ENCODE measurements at places on chromosomes 5 and 9. TPM values are rescaled to one million over a fixed set of nuclear protein-coding genes. Genes with fewer than 3 reads are reported as not detected.

Gene CTXN3
- not detected for total RNA-seq

Gene KIF20A
- total RNA-seq = 3.2 TPM

Gene IFNA21
- not detected for total RNA-seq

Gene MARCOL
- not detected for total RNA-seq

Gene UGT3A1
- not detected for total RNA-seq

Gene PRUNE2
- total RNA-seq = 10.9 TPM

Gene TAF1L
- not detected for total RNA-seq

Gene MVB12B
- total RNA-seq = 5.5 TPM

Gene PCDHB13
- 3.6 TPM for total RNA-seq

- DNase-seq = no peak
These were observed 690.1 kb upstream of the COX7C start for GRCh38 chr5:85927632-85928031.

- DNase-seq = no peak
These were observed 133.4 kb downstream of the MRPL36 start for GRCh38 chr5:1666221-1666620.

GRCh38 chr9:75896193-75896592, 5.7 kb downstream of the PCSK5 start:
- DNase-seq = no peak

- DNase-seq = no peak
These were observed 4.3 kb upstream of the MXD3 start for GRCh38 chr5:177316005-177316404.

DNA sequence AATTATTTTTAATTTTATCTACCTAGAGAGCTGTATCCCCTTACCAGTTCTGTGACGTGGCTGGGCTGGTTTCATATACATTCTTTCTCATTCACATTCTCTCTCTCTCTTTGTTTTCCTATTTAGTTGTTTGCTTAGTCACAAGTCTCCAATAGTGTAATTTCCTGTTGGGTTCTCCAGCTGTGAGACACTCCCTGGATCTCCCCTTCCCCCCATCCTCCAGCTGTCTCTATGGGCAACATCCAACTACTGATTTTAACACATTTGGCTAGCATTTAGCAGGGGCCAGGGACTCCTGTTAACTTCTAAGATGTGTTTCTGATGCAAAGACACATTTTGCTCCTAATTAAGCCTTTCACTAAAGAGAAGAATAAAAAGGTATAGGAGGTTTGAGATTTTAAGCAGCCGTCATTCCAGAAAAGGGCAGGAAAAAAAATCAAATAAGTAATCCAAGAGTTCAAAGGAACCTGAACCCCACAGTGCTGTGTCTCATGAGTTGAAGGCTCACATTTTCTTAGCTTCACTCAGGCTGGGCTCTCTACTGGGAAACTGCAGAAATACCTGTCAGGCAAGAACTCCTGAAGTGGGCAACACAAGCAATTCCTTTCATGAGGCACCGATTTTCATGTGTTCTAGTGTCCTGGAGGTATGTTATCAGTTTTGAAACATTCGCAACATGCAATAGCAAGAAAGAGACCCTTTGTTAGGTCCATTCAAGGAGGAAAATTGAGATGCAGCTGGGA, 198.7 kb upstream of the C9orf72 start:
- DNase-seq = no peak

- no peak for DNase-seq
These were observed 11.1 kb downstream of the IL33 start for GRCh38 chr9:6226696-6227095.

DNA sequence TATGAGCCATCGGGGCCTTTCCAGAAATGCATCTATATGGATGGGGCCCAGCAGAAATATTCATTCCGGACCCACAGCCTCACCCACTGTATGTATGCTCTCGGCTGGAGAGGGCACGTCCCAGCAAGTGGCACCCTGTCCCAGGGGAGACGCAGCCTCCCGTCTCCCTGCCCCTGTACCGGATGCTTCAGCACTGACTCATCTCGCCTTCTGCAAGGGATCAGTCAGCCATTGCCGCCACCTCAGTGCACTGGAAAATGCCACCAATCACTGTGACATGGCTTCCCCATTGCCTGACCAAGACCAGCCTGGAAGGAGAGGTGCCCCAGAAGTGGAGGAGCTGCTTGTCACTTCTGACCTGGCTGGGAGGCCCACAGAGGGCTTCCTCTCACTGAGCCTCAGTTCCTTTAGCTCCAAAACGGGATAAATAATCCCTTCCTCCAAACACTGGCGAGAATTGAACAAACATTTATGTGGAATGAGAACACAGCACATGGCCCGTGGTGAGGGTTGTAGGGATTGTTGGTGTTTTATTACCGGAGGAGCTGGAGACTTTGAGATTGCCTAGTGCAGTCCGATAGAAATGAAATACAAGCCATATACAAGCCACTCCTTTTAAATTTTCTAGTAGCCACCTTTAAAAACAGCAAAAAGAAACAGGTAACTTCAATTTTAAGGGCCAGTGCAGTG, 43.9 kb upstream of the ORM1 start:
- peak; percentile 18 for DNase-seq

GRCh38 chr9:129287619-129288305, 109.7 kb upstream of the IER5L start:
- peak; percentile 13 for DNase-seq

DNA sequence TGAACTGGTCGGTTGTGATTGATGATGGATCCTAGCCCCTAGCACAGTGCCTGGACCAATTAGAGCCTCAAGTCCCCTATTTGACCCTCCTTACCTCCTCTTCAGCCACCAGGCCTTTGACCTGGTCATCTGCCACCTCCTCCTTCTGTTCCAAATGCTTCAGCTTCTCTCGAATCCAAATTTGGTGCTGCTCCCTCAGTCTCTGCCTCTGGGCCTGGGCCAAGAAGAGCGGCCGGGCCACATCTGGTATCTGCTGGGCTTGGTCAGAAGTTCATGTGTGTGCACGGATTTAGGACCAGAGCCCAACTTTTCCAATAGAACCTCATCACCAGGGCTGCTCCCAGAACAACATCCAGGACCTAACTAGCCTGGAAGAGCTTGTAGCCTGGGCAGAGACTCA, 6.5 kb downstream of the SLC35A4 start:
- no peak for DNase-seq

GRCh38 chr9:2691626-2692025, 25.7 kb upstream of the KCNV2 start:
- DNase-seq = no peak

- no peak for DNase-seq
These were observed 599.9 kb downstream of the RAB3C start for GRCh38 chr5:59182760-59183159.

DNA sequence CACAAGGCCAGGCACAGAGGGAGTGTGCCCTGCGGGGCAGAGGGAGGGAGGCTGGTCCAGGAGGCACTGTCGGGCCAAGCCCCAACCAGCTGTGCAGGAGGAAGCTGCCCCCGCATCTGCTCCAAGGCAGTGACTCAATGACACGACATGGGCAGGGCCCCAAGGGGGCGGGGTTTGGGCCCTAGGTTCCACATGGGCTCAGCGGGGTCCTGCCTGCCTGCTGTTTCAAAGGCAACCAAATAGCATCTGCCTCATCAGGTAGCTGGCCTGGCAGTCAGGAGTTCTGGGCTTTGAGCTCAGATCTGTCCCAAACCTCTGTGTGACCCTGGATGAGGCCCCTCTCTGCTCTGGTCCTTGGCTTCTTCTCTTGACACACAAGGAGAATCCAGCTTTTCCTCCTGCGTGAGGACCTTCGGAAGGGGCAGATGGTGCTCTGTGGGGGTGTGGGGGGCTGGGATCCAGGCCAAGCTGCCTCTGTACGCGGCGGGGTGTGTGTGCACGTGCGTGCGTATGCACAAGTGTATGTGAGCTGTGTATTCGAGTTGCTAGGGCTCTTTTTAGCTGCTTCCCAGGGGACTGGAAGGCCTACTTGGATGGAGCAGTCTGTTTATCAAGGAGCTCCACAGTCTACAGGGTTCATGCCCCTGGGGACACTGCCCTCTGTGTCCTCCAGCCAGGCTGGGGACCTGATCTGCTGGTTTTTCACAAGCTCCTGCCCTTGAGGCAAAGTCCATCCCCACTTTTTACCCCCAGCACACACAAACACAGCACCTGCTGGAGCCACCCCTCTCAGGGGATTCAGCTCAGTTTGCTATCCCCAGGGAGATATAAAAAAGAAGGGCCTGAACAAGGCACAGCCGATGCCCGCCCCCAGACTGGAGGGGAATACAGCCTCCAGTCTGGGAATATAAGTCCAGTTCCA, 138.9 kb downstream of the RGS3 start:
- DNase-seq = peak; percentile 67

DNA sequence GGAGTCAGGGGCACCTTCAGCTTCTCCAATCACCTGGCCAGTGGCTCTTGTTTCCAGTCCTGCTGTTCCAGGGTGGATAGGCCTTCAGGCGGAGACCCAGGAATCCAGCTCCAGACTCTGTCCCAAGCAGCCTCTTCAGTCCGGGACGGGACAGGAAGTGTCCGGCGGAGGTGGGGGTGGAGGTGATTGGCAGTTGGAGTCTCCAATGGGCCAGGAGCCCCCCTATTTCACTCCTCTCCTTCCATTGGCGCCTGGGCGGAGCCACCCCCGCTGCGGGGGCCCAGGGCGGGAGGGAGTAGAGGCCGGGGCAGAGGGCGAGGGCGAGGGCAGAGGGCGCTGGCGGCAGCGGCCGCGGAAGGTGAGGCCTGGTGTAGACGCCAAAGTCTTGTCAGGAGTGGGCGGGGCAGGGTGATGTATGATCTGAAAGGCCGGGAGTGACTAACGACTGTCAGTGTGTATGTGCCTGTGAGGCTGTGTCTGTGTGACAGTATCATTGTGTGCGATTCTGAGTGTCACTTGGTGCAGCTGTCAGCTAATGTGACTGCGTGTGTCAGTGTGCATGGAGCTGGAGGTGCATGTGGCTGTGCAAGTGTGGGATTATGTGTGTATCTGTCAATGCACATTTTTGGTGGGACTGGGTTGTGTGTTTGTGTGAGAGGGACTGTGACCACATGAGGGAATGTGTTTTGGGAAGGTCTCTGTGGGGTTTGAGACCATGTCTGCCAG, at the start of gene IL11RA:
Gene IL11RA, plus strand, starts transcription at position 310 of the 726 bp plus-strand sequence. CDS start 3,033 bp downstream, outside the sequence.
- DNase-seq = peak; percentile 44

DNA sequence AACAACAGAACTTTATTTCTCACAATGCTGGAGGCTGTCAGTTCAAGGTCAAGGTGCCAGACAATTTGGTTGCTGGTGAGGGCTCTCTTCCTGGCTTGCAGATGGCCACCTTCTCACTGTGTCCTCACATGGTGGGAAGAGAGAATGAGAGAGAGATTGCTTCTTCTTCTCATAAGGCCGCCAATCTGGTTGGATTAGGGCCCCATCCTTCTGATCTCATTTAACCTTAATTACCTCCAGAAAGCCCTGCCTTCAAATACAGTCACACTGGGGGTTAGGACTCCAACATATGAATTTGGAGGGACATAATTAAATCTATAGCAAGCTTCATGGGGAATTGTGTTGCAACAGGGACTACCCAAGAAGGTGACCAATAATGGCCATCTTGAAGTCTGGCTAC, 110.2 kb downstream of the LHX2 start:
- DNase-seq = no peak

DNA sequence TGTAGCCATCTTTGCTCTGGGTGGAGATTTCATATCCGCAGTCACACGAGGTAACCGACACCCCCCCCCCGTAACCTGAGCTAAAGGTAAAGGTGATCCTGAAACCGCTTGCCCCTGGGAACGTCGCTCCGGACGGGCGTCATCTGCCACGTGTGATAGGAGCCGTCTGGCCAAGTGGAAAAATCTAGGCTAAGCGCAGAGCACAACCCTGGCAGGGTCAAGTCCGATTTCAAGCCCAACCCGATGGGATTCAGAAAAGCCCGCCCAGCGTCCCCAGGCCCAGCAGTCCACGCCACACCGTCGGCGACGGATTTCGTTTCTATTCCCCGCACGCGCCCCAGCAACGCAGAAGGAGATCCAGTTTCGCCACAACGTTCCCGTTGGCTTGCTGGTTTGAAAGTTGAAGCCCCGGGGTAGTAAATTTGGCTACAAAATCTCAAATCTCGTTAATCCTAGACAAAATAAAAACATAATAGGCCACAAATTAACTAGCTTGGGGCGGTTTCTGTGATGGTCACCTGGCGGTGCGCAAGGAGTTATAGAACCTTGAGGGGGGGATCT, 32.4 kb upstream of the NFIB start:
- no peak for DNase-seq

DNA sequence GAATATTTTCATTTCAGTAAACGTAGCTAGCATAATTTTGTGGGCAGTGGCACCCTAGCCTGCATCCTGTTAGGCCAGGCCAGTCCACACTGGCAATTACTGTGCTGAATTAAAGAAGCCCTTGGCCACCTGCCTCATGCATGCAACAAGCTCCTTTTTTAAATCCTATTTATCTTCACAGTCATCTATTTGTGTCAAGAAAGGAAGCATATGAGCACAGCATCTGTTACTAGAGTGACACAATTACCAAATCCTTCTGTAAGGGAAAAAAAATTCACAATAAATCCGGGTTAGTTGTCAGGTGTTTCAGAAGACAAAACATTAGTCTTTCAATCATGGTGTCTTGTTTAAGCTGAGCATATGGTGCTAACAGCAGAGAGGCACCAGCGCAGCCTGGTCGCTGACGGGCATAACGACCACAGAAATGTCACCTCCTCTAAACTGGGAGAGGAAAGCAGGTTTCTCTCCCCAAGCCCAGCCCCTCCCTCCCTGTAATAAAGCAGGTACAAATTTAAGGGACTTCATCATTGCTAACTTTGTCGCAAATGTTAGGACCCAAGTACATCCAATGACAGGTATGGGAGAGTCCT, 520.6 kb downstream of the CTNND2 start:
- DNase-seq = no peak

DNA sequence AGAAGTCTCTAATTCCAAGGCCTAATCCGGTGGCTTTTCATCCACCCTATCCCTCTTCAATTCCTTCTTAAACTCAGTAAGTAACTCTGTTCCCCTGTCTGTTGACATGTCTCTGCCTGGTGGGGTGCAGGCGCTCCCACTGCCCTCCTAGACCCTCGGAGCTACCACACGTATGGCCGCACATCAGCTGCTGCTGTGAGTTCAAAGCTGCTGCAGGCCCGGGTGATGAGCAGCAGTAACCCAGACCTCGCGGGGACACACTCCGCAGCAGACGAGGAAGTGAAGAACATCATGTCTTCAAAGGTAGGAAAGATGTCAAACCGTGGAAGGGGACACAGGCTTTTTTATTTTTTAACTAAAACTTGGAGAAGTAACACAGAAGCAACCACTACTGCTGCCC, 167.7 kb downstream of the DOCK8 start:
- no peak for DNase-seq

DNA sequence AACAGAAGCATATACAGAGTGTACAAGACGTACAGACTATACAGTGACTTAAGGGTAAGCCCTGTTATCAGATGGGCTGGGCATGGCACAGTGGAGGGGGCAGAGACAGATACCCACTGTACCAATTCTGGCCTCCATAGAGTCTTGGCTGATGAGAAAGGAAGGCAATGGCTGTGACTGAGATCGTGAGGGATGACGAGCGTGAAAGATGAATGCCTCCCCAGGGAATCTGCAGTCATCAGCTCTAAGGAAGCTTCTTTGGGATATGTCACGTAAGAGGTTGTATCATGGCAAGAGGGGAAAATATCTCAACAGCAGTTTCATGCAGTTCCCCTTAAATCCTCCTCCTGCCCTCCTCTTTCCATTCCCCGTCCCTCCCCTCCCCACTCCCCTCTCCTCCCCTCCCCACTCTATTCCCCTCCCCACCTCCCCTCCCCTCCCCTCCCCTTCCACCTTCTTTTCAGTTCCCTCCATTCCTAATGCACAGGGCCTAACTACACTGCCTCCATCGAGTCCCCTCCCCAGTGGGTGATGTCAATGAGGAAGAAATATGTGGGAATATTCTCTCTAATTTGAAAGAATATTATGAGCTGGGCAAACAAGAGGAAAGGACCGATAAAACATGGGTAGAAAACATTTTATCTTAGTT, 226.4 kb upstream of the DAP start:
- no peak for DNase-seq

GRCh38 chr5:3709068-3709716, 113.6 kb downstream of the IRX1 start:
- DNase-seq = no peak
